COR-L47 (cell line): ENCODE measurements at places on chromosomes 6 and 20.

- no peak for DNase-seq
These were observed 835.8 kb downstream of the GRIK2 start for GRCh38 chr6:102229271-102229670.

- no peak for DNase-seq
These were observed 92.3 kb upstream of the ENPP5 start for GRCh38 chr6:46262928-46263706.

DNA sequence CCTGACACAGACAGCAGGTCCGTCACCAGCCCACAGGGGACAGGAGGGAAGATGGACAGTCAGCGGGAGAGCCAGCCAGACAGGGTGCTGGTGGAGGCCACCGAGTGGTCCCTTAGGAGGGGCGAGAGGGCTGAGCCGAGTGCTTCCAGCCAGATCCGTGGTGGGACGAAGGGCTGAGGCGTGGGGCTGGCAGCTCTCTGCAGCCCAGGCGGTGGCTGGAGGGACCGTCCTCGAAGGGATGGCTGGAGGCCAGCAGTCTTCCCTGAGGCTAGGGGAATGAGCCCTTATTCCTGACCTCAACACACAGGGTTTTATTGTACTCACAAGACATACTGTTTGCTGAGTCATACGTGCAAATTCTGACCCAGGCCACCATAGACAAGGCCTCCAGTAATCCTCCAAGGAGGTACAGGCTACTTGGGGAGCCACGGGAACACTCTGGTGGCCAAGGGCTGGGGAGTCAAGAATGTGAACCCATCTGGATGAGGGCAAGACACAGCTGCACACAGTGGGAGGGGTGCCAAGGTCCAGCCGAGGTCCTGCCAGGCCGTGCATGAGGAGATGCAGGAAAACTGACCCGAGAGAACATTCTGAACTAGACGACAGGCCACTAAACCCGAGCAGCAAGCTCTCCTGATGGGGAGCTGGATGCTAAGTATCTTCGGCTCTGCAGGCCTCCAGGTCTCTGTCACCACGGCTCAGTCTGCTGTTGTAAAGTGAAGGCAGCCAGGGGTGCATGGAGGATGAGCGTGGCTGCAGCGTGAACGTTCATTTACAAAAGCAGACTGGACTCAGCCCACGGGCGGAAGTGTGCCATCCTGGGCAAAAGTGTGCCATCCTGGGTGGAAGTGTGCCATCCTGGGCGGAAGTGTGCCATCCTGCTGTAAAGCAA lies 242.5 kb downstream of the TTLL2 start:
- DNase-seq: no peak

DNA sequence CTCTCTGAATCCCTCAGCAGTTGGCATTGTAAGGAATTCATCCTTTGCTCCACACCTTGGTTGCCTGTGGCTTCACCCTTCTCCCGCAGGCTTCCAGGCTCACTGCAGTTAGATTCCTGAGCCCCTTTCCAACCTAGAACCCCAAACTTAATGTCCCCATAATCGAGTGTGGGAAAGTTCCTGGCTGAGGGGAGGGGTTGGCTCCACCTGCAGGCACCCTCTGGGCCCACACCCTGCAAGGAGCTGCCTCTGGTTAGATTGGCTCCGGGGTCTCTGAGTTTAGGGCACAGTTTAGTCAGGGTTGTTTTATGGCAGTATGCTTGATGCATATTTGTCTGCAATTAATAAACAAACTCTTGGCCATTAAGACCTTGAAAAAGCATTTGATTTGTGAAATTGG lies 63.4 kb downstream of the MTHFD1L start:
- no peak for DNase-seq

DNA sequence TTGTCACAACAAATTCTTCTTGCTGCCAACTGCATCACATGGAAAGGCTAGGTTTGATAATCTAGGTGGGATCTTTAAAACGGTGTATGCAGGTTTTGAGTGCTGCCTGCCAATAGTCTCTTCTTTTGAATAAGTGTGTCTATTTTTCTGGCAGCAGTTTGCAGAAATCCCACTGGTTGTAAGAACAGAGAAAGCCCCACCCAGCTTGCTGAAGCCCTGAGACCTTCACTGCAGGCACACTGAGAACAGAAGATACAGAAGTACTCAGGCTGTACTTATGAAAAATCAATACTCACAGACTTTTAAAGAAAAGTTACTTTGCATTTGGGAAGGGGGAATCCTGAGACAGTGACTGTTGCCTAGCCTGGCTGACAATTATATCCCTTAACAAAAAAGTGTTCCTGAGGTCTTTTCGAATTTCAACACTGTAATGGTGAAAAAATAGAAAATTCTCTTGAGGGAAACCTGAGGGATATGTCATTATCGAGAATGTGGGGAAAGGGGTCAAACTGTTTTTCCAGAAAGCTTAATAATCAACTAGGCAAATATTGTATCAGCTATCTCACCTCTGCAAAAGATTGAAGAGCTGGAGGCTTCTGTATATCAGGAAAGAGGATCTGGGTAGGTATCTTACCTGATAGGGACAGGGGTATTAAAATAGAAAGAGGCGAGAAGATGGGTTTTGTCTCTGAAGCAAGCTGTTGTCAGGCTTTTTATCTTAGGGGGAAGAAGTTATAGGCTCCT lies 199.9 kb downstream of the LRFN2 start:
- no peak for DNase-seq

- no peak for DNase-seq
These were observed 49.1 kb downstream of the GRM4 start for GRCh38 chr6:34096814-34097213.

DNA sequence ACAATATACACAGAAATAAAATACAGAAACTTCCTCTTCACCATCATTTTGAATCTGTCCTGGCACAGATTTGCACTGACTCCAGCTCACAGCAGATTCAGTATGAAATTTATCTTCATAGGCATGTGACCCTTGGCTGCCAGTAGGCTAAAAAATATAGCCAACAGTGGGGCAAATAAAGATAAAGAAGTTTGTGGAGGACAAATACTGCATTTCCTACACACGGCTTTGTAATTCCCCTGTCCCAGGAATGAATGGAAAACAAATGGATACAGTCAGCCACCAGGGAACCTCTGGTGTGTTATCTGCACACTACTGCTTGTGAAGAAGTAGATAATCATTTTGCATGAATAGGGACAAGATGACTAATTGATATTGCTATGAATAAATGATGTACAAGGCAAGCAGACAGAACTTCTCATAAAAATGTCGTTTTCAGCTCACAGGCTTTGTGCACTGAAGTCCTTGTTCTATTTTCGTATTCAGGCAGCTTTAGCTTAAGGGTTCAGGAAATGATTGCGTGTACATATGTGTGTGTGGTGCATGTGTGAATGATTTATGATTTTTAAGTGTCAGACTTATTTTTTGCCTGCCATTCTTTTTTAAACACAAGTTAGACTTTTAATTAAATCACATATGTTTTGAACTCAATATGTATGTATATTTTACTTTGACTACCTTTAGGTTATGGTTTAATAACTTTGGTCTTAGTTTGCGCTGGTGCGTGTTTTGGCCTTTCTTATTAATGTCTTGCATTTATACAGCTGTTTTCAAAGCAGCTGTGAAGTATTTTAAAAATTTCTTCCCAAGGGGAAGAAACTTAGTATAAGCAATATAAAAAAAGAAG lies 543.8 kb upstream of the JAG1 start:
- no peak for DNase-seq

DNA sequence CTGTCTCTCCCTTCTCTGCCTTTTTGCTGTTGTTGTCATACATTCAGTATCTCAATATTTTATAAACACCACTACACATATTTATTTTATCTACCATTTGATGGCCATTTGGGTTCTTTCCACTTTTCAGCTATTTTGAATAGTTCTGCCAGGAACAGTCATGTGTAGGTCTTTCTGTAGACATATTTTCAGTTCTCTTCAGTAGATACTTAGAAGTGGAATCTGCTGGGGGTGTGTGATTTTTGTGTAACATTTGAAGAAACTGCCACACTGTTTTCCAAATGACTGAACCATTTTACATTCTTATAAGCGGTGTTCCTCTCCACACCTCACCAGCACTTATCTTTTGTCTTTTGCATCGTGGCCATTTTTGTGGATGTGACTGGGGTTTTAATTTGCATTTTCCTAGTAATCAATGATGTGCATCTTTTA lies 197.7 kb downstream of the ARID1B start:
- no peak for DNase-seq

DNA sequence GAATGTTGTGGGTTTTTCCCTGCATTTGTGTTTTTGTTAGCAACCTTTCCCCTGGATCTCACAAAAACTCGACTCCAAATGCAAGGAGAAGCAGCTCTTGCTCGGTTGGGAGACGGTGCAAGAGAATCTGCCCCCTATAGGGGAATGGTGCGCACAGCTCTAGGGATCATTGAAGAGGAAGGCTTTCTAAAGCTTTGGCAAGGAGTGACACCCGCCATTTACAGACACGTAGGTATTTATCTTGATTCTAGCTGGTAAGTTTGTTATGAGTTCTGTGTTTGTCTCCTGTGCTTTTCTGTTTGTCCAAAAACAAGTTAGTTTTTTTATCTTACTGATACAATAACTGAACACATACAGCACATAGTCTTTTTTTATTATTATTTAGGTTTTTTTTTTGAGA lies 3.0 kb downstream of the SLC25A27 start:
- DNase-seq: no peak

DNA sequence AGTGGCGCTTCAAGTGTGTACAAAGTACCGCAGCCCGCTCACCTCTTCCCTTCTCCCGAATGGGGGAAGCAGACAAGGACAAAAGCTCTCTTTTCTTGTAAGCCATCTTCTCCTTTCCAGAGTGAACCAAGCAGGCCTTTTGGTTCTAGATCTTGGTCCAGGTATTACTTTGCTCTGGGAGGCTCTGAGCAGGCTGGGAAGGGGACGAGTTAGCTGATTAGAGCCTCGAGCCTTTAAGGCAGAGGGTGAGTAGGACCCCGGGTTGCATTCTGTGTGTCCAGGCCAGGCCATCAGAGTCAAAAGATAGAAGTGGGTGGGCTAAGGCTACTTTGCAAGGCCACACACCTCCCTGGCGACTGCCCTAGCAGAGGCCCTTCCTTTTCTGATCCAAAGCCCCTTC lies 57.6 kb downstream of the GTF2H5 start:
- DNase-seq: no peak
